ENCODE measurements at places on chromosomes 5 and 9.
A peak's percentile ranks its signal among the peaks of the same experiment; 100 is the strongest.

DNA sequence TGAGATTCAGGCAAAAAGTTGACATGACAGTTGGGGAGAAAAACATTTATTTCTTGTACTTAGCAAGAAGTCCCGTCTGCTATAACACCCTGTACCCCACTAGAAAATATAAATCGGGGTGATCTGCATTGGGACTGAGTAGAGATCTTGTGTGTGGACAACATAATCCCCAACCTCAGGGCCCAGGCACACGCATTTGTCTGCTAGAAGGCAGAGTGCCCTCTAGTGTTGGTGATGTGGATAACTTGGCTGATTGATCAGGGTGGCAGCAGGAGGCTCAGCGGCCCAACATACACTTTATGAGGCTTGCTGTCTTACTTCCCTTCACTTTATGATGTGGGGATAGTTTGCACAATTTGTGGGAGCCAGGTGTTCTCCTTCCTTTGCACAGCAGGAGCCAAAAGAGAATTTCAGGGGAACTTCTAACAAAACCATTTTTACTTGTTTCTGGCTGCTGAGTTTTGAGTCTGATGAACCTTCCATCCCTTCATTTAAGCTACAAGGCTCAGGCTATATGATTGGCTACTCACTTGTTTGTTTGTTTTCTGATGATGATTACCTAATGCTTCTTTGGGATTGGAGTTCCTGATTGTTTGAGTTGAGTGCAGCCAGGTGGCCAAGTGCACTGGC, 263.2 kb downstream of the DMAC1 start:
- DNase-seq, result no peak

DNA sequence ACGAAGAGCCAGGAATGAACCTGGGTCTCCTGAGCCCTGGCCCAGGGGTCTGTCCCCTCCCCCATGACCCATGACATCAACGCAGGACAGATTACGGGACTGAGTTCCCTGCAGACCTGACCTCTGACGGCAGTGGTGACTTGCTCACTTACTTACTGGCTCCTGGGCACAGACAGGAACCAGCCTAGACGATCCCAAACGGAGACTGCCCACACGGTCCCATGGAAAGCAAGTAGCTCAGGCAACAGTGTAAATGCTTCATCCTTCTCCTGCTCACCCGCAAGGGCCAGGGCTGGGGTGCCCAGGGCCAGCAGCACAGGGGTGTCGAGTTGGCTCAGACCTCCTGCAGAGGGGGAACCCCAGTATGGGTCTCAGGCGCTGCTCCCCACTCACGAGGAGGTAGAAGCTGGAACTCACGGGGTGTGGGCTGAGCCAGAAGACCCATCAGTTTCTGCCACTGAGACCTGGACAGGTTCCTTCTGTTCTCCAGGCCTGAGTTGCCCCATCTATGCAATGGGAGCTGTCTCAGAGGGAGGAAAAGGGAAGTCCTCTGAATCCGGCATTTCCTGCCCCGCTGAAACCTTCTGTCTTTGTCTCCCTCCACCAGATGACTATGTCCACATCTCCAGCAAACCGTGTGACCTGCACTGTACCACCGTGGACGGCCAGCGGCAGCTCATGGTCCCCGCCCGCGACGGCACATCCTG, 5.6 kb downstream of the ADAMTSL2 start:
- DNase-seq, result no peak

- DNase-seq, result no peak
Measured at GRCh38 chr5:110070836-110071235, 381.1 kb downstream of the MAN2A1 start.

GRCh38 chr5:53895091-53895683, 334.7 kb downstream of the NDUFS4 start:
- no peak for DNase-seq

DNA sequence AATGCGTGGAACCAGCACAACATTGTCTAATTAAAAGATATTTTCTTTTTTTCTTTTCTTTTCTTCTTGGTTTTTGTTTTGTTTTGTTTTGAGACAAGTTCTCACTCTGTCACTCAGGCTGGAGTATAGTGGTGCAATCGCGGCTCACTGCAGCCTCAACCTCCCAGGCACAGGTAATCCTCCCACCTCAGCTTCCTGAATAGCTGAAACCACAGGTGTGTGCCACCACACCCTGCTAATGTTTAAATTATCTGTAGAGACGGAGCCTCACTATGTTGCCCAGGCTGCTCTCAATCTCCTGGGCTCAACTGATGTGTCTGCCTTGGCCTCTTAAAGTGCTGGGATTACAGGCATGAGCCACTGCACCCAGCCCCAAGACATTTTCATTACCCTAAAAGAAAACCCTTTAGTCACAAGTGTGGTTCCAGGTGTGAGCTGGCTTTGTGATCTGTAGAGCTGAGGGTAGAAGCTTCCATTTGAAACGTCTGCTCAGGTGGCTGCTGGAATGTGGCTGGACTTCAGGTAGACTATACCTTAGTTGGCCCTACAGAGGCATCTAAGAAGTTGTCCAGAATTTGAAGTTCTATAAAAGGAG, 19.1 kb upstream of the NEK6 start:
- DNase-seq, result no peak

DNA sequence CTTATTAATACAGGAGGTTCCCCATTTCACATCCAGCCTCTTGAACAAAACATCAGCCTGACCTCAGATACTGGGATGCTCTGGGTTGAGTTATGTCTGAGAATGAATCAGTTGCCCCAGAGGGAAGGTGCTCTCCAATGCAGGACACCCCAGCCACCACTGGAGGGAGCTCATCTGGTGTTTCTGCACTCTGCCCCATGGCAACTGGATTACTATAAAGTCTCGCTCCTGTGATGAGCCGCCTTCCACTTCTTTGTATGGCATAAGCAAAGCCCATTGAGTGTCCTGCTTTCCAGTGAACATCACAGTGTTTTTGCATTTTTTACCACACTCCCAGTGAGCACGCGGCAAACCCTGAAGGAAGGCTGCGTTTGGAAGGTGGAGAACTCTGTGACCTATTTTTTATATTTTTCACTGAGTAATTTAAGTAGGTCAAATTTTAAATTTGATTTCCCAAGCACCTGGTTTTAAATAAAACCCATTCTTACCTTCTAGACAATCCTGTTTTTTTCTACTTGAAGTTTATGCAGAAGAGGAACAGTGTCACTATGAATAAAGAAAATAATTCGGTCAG, 176.9 kb upstream of the WWC1 start:
- DNase-seq, result peak; percentile 16

DNA sequence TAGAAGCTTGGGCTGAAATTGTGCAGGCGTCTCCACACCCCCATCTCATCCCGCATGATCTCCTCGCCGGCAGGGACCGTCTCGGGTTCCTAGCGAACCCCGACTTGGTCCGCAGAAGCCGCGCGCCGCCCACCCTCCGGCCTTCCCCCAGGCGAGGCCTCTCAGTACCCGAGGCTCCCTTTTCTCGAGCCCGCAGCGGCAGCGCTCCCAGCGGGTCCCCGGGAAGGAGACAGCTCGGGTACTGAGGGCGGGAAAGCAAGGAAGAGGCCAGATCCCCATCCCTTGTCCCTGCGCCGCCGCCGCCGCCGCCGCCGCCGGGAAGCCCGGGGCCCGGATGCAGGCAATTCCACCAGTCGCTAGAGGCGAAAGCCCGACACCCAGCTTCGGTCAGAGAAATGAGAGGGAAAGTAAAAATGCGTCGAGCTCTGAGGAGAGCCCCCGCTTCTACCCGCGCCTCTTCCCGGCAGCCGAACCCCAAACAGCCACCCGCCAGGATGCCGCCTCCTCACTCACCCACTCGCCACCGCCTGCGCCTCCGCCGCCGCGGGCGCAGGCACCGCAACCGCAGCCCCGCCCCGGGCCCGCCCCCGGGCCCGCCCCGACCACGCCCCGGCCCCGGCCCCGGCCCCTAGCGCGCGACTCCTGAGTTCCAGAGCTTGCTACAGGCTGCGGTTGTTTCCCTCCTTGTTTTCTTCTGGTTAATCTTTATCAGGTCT, at the start of gene C9orf72:
C9orf72 (minus strand) TSS at position 564 of the 716 bp plus-strand sequence. CDS start 6,361 bp downstream, outside the sequence.
- DNase-seq, result peak; percentile 86

- no peak for DNase-seq
Measured at GRCh38 chr5:31377274-31377946, 154.5 kb downstream of the DROSHA start.

DNA sequence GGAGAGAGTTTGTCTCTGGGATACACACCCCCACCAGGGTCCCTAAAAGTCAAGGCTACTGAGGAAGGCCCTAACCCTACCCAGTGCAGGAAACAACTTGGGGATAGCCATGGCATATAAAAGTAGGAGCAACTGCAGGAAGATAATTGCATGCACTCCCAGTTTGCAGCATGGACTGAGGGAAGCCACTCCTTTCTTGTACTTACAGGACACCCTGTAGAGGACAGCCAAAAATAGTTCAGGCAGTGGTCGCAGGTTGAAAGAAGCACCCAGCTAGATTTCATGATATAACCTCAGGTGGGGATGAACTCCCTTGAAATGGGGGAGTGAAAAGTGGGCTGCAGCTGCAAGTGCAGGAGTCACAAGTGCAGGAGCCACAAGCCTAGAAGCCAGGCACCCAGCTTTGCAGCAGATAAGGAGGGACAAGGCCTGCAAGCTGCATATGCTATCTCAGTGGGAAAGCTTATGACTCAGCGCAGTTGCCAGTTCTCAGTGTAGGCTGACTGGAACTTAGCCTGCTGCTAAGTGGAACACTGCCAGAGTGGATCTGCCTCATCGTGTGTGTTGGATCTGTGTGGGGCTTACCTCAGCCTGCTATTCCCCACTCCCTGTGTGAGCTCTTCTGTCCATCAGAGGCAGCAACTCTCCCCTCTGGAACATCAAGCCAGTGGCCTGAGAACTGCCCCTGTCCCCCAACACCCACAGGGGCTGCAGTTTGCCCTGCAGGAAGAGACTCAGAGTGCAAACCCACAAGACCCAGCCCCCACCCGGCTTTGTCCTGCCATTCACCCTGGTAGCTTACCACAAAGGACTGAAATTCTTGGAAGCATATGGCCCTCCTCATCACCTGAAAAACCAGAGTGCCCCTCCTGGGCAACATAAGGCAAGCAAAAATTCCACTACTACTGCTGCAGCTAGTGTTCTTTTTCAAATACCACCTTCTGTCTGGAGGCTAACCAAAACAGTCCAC, 42.7 kb downstream of the CYLC2 start:
- no peak for DNase-seq

Measured in activated CD4-positive, alpha-beta T cell treated with anti-CD3 and anti-CD28 coated beads, Interleukin-2, amount 50 U/mL, for 1 hour (primary cell).